ENCODE measurements at places on chromosomes 2 and 18. TPM values are rescaled to one million over a fixed set of nuclear protein-coding genes. Genes with fewer than 3 reads are reported as not detected.

DNA sequence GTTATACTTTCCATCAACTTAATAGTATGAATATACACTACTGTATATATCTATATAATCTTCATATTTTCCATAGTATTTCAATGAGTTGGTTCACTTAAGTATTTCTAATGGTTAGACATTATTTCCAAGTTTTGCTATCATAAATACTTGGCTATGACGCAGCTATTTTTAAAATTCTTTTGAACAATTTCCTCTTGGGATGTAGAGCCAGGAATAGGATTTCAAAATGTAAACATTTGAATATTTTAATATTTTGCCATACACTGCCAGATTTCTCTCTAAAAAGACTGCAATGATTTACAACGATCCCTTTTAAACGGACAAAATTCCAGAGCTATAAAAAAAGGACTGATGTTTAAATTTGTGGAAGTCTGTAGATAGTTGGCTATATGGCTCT is 95.6 kb downstream of the NUP35 start:
- no peak for DNase-seq

Gene SCG2
- total RNA-seq, result 0.90 TPM

- peak; percentile 95 for DNase-seq
Observed at GRCh38 chr2:43075054-43075593, 151.3 kb downstream of the ZFP36L2 start.

Gene UGT1A4
- not detected for total RNA-seq

Gene CHRNG
- total RNA-seq, result not detected

Gene REG1B
- total RNA-seq, result 3.4 TPM

Gene HOXD9
- 7.9 TPM for total RNA-seq

GRCh38 chr18:63260380-63260754 is 59.2 kb downstream of the BCL2 start:
- no peak for DNase-seq

GRCh38 chr2:139867601-139868226 is 1087.5 kb upstream of the NXPH2 start:
- no peak for DNase-seq

DNA sequence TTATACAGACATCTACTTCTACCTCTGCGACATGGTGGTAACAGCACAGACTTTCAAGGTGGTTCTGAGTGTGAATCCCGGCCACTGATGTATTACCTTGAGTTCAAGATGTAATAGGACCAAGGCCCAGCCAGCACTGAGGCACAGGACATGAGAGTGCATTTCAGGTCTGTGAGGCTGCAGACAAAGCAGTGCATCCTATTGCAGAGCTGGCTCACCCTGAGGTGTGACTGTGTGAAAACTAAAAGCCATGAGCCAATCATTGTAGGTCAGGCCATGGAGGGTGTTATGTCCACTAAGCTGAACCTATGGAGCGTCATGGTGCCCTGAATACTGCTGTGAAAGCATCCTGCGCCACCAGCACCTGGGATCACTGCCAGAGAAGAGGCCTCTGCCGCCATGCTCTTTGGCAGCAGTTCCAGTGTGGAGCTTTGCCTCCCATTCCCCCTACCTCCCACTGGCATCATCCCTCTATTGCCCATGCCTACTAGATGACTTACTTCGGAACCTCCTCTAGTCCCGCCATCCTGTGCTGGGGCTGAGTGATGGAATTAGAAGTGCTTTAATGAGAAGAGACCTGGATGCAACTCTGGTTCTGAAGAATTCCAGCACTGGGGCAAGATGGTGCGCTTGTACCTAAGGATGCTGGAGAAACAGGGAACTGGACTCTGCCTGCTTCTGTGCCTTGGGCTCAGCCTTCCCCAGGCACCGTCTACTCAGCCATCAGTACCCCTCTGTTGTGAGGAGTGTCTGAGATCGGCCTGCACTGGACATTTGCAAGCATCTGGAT is 112.0 kb upstream of the RMDN2 start:
- DNase-seq, result no peak

Gene MYL12B
- total RNA-seq, result 243 TPM

Gene GALM
- 18.3 TPM for total RNA-seq

Gene GREB1
- 15.4 TPM for total RNA-seq

Gene CPO
- total RNA-seq, result 0.32 TPM

DNA sequence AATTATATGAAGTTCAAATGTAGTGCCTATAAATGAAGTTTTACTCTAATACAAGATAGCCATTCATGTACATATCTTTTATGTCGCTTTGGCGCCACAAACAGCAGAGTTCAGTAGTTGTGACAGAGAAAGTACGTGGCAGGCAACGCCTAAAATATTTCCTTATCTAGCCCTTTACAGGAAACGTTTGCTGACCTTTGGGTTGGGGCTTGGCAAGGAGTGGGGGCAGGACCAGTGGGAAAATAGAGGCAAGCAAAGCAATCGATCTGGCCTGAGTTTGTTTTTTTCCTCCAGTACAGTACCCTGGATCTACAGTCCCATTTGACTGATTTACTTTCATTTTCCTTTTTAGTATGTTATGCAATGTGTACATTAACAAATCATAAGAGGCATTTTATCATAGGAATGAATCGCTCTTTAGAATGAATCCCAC is 13.1 kb downstream of the CCDC68 start:
- no peak for DNase-seq

Gene MOCOS
- total RNA-seq, result 1.3 TPM

DNA sequence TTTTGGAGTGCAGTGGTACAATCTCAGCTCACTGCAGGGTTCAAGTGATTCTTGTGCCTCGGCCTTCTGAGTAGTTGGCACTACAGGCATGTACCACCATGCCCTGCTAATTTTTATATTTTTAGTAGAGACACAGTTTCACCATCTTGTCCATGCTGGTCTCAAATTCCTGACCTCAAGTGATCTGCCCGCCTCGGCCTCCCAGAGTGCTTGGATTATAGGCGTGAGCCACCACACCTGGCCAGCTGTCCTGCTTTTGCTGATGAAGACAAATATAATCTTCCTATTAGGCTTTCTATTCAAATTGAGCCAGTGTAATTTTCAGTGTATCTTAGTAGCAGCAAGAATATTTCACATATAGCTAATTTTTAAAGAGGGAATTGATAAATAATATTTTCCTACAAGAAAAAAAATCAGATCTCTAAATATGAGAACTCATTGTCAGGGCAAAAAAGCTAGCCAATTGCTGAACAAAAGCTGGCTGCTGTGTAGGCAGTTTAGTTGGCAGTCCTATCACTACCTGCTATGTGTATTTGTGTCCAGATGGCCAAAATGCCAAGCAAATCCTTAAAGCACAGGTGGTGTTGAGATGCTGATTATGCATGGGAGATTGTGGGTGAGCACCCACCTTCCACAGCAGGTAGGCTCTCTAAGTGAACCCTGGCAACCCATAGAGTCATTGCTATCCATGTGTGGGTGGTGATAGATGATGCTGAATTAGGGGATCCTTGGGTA is 60.8 kb upstream of the STAM2 start:
- no peak for DNase-seq
